ENCODE measurements at places on chromosomes 12 and 14. TPM values are rescaled to one million over a fixed set of nuclear protein-coding genes. Genes with fewer than 3 reads are reported as not detected.

The KRT72 gene
- 11.6 TPM for total RNA-seq

The LRIG3 gene
- total RNA-seq = not detected

The WBP11 gene
- total RNA-seq = 106 TPM

The FZD10 gene
- not detected for total RNA-seq

The GDF11 gene
- total RNA-seq = 7.7 TPM

The DACT1 gene
- 0.82 TPM for total RNA-seq

The SETD1B gene
- 92.8 TPM for total RNA-seq

The SDR9C7 gene
- not detected for total RNA-seq

The HOXC6 gene
- total RNA-seq = not detected

The GARIN6 gene
- not detected for total RNA-seq

The TIGAR gene
- 14.0 TPM for total RNA-seq

The HHIPL1 gene
- total RNA-seq = 0.34 TPM

The AMIGO2 gene
- total RNA-seq = 26.6 TPM

The SLC8A3 gene
- not detected for total RNA-seq

The C12orf50 gene
- total RNA-seq = 0.13 TPM

The TEX52 gene
- total RNA-seq = not detected

The TXNRD1 gene
- total RNA-seq = 102 TPM

The KLRB1 gene
- 1.6 TPM for total RNA-seq

The PTGER2 gene
- 3.2 TPM for total RNA-seq

The LGALS3 gene
- total RNA-seq = 6.9 TPM

The RD3L gene
- not detected for total RNA-seq

Measured in naive thymus-derived CD8-positive, alpha-beta T cell (primary cell).